ENCODE measurements at places on chromosomes 3 and 15. TPM values are rescaled to one million over a fixed set of nuclear protein-coding genes. Genes with fewer than 3 reads are reported as not detected.
A peak's percentile ranks its signal among the peaks of the same experiment; 100 is the strongest.

Gene RBP2
- total RNA-seq, result 12.2 TPM

GRCh38 chr3:189708375-189708774 is 77.2 kb downstream of the TP63 start:
- no peak for DNase-seq

GRCh38 chr15:53511175-53511574 is 248.3 kb downstream of the WDR72 start:
- DNase-seq, result no peak

Gene GRIP2
- 2.1 TPM for total RNA-seq

GRCh38 chr3:184380185-184380626 is 352 bp downstream of the CHRD start:
- no peak for DNase-seq

DNA sequence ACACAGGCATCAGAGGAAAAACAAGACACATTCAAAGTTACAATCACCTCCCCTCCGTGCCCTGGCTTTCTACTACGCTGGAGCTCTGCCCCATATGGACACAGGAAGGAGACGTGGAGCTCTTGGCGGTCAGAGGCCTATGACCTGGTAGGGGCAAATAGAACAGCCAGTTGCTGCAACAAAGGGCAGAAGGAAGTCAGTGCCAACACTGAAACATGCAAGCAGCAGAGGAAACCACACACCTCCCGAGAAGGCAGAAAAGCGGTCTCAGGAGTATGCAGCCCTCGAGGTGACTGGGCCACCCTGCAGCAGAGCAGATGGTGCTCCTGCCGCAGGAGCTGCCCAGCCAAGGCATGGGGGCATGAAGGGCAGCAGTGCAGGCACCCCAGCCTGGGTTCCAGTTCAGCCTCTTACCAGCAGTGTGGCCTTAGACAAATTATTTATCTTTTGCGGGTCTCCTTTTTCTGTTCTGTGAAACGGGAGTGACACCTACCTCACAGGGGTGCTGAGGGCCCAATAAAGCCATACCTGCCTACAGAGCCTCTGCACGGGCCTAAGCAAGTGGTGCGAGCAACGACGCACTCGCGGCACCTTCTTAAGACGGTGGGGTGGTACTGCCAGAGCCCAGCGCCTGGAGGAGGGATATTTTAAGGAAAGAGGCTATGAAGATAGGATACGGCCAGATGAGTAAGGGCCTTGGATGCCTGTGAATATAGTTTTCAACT is 8.6 kb downstream of the ZXDC start:
- no peak for DNase-seq

GRCh38 chr3:165846056-165846455 is 8.8 kb upstream of the BCHE start:
- DNase-seq, result no peak

GRCh38 chr3:57004229-57004628 is 56.2 kb upstream of the SPATA12 start:
- DNase-seq, result no peak

GRCh38 chr15:101088788-101089578 is 162.9 kb downstream of the CHSY1 start:
- peak; percentile 67 for DNase-seq

Gene MAPKAPK3
- total RNA-seq, result 27.4 TPM

Gene ANKRD63
- total RNA-seq, result 1.6 TPM

DNA sequence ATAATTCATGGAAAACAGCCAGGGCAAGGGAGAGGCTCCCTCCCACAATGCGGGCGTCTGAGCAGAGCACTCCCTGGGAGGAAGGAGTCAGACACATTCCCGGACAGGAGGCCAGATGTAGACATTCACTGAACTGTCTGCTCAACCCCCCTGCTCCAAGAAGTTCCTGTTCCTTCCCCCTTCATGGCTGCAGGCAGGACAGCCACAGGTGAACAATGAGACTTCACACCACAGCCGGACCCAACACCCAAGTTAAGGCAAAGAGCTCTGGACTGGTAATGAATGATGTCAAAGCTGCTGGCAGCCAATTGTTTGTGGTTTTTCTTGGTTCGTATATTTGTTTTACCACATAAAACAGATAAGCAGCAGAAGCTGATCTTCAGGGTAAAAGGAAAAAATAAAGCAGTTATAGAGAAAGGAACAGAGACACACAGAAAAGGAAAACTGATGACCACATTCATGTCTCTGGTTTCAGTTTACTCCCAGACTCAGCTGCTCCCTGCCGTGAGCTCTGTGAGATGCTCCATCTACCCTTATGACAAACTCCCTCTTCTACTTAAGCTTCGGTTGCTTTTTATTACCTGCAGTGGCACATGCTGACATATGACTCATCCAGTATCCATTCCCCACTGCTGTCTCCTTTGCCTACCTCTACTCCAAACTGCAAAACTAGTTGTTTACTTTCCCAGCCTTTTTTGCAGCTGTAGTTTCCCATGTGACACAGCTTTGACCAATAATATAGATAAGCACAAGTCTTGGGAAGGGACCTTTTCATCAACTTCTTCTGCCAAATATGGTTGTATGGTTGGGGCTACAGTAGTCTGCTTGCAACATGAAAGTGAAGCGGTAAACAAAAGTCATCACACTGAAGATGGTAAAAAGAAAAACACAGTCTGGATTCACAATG is 33.1 kb downstream of the DZIP1L start:
- peak; percentile 28 for DNase-seq

DNA sequence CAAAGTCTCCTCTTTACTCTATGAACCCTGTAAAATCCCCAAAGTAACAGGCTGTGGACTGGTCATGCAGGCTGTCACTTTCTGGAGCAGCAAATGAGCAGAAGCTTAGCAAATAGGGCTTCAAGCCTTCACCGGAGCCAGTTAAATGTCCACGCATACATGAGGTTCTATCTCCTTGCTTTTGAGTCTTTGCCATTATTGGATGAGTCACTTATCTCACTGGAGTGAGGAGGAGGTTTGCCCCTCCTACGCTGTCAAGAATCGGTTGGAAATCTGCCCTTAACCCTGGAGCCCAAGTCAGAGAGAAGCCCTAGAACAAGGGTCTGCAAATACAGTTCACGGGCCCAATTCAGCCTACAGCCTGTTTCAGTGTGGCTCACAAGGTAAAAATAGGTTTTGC is 126.1 kb upstream of the CTNNB1 start:
- no peak for DNase-seq

- DNase-seq, result no peak
These were observed 164.8 kb upstream of the NUDT16 start for GRCh38 chr3:131216801-131217200.

DNA sequence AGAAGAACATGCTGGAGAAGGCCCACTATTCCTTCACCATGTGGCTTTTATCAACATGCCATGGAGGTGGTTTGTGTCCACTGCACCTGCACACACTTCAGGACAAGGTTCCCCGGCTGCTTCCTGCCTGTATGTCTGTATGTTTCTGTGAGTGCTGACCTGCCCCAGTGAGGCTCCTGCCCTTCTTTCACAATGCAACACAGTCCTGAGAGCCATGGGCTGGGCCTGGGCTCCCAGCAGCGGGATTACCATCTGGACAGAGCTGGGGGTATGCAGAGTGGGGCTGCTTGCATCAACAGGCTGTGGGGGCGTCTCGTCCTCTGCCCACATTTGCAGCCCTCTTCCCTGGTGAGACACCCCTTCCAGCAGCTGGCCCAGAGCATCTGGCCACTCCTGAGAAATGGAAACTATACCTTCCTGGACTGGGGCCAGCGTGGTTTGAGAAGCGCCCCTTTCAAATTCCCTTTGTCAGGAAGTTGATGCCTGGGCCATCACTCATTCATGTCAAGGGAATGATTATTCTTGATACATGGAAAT is 29.3 kb upstream of the C15orf39 start:
- no peak for DNase-seq

GRCh38 chr15:75731248-75732151 is 18.9 kb upstream of the CSPG4 start:
- no peak for DNase-seq

Gene GOLGA8J
- total RNA-seq, result not detected
